ENCODE measurements at places on chromosomes 6 and 20.

GRCh38 chr6:159062976-159063375 is 18.2 kb upstream of the TAGAP start:
- no peak for DNase-seq

DNA sequence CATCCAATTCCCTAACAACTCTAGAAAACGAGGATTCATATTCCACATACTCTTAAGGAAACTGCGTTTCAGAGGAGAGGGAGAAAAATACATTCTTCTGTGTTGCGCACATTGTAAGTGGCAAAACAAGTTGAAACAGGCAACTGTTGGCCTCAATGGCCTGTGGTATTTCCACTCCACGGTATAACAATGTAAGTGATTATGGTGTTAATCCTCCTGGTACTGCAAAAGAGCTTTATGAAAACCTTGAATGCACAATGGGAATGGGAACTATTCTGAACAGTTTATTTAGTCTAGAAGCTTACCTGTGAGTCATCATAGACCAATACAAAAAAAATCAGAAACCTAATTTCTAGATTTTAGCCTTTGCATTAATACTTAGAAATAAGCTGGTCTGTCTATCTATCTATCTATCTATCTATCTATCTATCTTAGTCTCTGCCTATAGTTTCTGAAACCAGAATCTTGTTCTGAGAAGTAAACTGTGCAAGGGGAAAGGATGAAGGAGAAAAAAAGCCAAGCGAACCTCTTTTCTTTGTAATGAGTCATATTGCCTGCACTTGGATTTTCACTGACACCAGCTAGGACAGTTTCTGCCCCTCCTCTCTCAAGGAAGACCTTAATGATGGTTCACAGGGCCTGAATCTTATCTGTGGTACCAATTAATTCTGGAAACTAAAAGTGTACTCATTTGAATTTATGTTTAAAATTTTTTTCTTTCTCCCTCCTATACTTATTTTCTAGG is 101.5 kb downstream of the RNF144B start:
- DNase-seq: no peak

DNA sequence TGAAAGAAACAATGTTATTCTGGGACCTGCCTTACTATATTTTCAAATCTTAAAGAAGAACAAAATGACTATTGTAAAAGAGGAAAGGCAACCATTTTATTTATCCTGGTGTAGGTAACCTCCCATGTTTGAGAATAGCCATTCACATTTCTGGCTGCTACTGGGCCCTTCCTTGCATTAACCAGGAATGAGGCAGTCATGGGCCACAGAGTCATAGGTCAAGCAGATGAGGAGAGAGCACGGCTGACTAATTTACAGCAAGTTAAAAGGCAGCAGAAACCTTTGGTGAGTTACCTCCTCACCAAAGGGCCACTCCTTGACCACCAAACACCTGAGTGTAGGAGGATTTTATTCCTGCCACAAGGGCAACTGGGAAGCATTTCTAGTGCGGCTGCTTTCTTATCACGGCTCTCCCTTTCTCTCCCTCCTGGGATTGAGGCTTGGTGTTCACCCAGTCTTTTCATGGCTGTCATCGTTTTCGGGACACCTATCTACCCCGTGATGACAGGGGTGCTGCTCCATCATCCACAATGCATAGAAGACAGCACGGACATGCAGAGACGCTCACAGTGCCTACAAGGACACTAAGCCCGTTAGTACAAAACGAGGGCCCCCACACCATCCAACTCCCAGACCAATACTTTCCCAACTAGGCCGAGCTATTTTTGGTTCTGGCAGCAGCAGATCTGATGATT is 4.4 kb upstream of the LAMA4 start:
- no peak for DNase-seq

DNA sequence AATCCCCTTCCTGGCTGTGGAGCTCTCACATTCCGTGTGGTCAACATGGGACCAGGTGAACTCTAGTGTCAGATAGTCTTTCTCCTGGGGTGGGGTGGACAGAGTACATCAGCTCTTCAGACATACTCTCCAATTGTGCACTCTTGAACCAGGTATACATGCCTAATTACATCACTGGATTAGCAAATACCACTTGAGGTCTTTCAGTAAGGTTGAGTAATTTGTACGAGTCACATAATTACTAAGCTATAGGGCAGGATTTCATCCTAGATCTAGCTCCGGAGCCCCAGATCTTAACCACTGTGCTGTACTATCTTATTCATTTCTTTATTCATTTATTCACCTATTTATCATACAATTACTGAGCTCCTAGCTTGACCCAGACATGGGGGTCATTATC is 821.3 kb downstream of the TFAP2A start:
- DNase-seq: no peak

DNA sequence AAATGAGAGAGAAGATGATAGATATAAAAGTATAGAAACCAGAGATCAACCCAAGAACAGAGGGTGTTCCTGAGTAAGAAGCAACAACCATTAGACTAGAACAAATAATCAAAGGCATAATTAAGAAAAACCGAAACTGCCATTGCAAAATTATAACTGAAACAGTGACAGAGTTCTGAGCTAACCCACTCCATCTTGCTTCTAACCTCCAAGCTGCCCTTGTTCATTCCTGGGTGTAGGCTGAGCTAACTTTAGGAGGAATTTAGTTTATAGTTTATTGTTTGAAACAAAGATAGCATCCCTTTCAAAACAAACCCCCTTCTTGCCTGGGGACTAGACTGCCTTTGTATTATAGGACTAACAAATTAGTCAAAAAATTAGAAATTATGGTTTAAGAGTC is 56.1 kb upstream of the PRND start:
- no peak for DNase-seq

GRCh38 chr20:45153147-45153546 is 21.6 kb upstream of the PI3 start:
- DNase-seq: no peak

- no peak for DNase-seq
Measured at GRCh38 chr20:47897461-47897860, 112.2 kb upstream of the SULF2 start.

DNA sequence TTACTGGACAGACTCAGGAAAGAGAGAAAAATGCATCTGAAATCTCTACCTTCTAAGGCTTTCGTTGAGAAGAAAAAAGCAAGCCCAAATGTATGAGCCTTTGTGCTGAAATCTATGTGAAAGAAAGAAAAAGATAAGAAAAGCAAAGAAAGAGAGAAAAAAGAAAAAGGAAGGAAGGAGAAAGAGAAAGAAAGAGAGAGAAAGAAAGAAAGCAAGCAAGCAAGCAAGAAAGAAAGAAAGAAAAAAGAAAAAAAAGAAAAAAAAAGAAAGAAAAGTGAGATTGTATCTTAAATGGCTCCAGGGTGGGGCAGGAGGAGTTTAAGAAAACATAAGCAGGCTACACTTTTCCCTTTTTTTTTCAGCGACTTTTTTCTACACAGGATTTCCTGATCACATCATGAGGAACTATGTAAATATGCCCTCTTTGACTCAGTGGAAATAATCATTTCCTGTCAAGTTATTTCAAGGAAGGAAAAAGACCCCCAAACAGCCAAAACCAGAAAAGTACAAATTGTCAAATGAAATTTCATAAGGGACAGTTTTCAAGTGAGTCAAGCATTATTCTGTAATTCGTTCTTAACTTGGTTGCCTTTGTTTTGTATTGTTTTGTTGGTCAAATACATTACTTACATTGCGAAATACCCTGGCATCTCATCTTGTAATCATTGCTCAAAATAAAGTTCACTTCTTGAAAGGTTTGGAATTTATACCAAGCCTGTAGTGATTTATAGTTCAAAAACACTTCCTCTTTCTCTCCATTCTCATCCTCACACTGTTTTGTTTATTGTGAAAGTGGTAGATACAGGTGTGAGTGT is 79.5 kb upstream of the RNF217 start:
- no peak for DNase-seq

DNA sequence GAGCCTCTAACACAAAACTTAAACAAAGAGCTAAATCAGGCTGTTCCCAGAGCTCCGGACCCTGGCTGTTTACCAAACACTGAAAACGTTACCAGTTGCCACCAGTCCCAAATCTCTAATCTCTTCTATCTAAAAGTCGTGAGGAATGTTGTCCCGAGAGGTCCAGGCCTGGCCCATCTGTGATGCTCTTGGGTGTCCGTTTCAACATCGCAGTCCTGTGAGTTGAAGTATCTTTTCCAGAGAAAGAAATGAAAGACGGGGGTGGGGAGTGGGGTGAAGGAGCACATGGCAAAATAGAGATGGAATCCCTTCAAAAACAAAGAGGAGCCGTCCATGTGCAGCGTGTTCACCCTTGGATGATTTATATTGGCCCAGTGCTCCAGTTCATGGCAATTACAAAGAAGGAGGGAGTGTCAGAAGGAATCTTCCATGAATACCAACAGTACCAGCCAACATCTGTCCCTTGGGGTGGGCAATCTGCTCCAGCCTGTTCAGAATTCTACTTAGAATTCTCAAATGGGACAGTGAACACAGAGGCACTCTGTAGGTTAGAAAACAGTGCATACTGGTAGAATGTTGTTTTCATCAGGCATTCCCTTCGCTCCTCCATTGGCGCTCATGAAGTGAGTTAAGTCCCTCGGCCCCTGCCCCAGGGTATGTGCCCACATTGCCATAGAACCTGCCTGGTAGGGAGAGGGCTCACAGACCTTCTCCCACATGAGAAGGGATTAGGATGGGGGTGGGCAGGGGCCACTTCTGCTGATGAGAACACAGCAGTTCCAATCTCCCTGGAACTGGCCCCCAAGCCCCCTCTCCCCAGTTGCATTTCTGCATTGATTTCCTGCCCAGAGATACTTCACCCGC is 112.1 kb downstream of the LY86 start:
- no peak for DNase-seq

GRCh38 chr20:14632906-14633305 is 295.5 kb upstream of the FLRT3 start:
- DNase-seq: no peak
